A549 treated with Hydrocortisone at 1 μM for 4 hours (cell line): ENCODE measurements at places on chromosomes 13 and 19. TPM values are rescaled to one million over a fixed set of nuclear protein-coding genes. Genes with fewer than 3 reads are reported as not detected.

The CEACAM21 gene
- total RNA-seq, result not detected in 5 replicates

The PRR19 gene
- 3.3 to 4.2 TPM (median 3.7 TPM) in 5 replicates for total RNA-seq

The KLF16 gene
- total RNA-seq, result 19.6 to 31.8 TPM (median 26.9 TPM) in 5 replicates

The INSR gene
- 2.4 to 3.8 TPM (median 3.3 TPM) in 5 replicates for total RNA-seq

The TMEM255B gene
- total RNA-seq, result 0.54 to 1.0 TPM (median 0.87 TPM) in 5 replicates

The SERTAD1 gene
- 22.6 to 39.9 TPM (median 30.9 TPM) in 5 replicates for total RNA-seq

The GRIN2D gene
- total RNA-seq, result 6.5 to 8.9 TPM (median 7.6 TPM) in 5 replicates

The DKKL1 gene
- 0.33 to 0.71 TPM (median 0.59 TPM) in 4 of 5 replicates, not detected in the other for total RNA-seq

The ZNF28 gene
- total RNA-seq, result 0.71 to 1.3 TPM (median 0.83 TPM) in 5 replicates

The CYP4F8 gene
- not detected in 5 replicates for total RNA-seq

The BRME1 gene
- total RNA-seq, result 0.26 to 1.0 TPM (median 0.46 TPM) in 5 replicates

The IRF2BP1 gene
- 23.6 to 36.7 TPM (median 32.1 TPM) in 5 replicates for total RNA-seq

The GDF15 gene
- total RNA-seq, result 11.9 to 24.9 TPM (median 20.6 TPM) in 5 replicates

The IGSF23 gene
- 0.15 to 0.84 TPM (median 0.66 TPM) in 5 replicates for total RNA-seq

The CNN1 gene
- total RNA-seq, result 0.20 to 0.46 TPM (median 0.35 TPM) in 5 replicates

The SLC25A42 gene
- total RNA-seq, result 0.30 to 1.0 TPM (median 0.69 TPM) in 5 replicates

The SIGLEC5 gene
- not detected in 5 replicates for total RNA-seq

The CD177 gene
- total RNA-seq, result 0.07 to 0.11 TPM (median 0.08 TPM) in 4 of 5 replicates, not detected in the other

The ZNF66 gene
- total RNA-seq, result not detected in 5 replicates

The ZSCAN4 gene
- not detected in 5 replicates for total RNA-seq

The C5AR1 gene
- total RNA-seq, result 1.5 to 2.8 TPM (median 2.1 TPM) in 5 replicates

The HIPK4 gene
- total RNA-seq, result 0.22 to 0.32 TPM (median 0.30 TPM) in 5 replicates

The ZFR2 gene
- total RNA-seq, result 0.20 TPM in 1 of 5 replicates, not detected in the others

The SLC7A10 gene
- 0.08 to 0.15 TPM in 2 of 5 replicates, not detected in the others for total RNA-seq

The PSG3 gene
- total RNA-seq, result 0.07 to 0.26 TPM (median 0.09 TPM) in 3 of 5 replicates, not detected in the others

The SPACA4 gene
- not detected in 5 replicates for total RNA-seq
